ENCODE measurements at places on chromosomes 2 and 18.

GRCh38 chr18:56445422-56445821 is 193.0 kb downstream of the TXNL1 start:
- no peak for DNase-seq

GRCh38 chr2:64612575-64613195 is 41.0 kb downstream of the SERTAD2 start:
- DNase-seq: peak; percentile 5

GRCh38 chr2:94999431-94999883 is 26.1 kb upstream of the MAL start:
- no peak for DNase-seq

DNA sequence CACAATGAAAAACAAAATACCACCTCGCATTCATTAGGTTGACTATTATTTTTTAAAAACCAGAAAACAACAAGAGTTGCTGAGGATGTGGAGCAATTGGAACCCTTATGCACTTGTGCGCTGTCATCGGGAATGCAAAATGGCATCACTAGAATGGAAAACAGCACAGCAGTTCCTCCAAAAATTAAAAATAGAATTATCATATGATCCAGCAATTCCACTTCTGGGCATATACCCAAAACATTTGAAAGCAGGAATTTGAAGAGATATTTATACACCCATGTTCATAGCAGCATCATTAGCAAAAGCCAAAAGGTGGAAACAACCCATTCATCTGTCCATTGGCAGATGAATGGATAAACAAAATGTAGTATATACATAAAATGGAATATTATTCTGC is 11.9 kb upstream of the NMUR1 start:
- no peak for DNase-seq

DNA sequence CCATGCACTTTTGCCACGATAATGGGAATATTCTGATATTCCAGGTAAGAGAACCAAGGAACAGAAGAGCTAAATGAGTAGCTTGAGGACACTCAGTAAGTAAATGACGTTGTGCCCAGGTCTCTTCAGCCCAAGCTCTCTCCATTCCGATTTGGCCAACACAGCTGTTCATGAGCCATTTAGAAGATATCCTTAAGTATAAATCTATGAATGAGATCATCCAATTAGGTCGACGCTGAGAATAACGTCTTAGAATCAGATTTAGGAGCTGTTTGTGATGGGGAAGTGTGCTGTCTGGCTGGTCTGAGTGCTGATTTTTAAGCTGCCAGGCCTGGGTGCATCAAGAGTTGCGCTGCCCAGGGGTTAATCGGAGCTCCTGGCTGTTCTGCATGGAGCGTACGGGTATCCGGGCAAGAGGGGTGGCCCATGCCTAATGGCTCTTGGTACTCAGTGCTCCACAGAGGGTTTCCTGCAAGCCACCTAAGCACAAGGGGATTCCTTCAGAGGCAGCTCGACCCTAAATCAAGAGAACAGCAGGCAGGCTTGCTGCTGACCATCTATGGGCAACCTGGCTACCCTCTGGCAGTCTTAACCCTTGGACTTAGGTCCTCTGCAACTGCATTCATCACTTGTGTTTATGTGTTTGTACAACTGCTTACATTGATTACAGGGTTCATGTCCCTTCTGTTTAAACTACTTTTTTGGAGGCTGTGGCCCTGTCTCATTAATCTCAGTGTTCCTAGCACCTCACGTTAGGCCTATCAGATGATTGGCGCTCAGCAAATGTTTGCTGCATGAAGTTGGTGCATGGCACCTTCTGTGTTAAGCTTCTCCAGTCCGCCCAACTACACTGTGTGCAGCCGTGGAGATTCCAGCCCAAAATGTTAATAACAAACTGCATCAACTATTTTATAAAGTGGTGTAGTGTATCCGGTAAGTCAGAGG is 31.9 kb downstream of the SOX11 start:
- no peak for DNase-seq

GRCh38 chr2:221943076-221943810 is 355.6 kb downstream of the PAX3 start:
- DNase-seq: no peak

GRCh38 chr2:228841877-228842276 is 429.2 kb downstream of the PID1 start:
- no peak for DNase-seq

DNA sequence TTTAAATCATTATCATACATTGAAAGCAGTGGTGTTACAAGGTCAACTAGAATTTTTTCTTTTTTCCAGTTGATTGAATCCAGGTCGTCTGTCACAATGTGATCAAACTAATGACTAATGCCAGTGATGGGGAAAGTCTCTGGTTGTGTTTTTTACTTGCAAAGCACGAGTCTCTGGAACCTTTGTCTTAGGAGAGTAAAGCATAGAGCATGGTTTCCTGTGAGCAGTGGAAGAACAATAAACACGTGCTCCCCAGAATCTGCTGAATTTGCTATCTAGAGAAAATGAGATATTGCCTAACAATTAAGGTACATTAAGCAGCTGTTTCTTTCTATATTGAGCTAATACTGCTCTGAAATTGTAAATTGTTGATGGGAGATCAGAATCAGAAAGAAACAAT is 1332.4 kb upstream of the TMEFF2 start:
- no peak for DNase-seq

DNA sequence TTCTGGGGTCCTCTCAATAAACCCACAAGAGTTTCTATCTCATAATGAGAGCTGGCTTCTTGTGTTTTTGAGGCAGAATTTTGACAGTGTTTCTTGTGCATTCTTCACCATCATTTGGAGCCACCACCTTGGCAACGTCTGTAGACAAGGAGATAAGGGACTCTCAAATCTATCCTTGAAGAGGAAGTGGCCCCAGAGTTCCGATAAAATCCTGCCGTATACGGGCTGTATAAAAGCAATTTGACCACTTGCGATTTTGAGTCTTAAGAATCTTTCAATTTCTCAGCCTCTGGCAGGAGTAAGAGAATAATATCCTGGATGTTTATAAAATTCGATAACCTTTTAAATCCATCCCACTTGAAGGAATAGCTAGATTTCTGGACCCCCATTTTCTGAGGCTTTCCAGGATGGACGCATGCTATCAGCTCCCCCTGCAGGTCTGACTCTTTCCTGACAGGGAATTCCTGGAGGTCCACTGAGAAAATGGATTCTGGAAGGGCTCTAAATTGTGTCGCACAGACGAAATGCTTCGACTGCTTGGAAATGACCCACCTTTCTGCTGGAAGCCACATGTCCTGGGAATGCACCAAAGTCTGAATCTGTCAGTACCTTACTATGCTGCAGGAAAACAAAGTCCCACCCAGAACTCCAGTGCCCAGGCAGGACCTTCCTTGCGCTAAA is 54.1 kb downstream of the E2F6 start:
- no peak for DNase-seq

- no peak for DNase-seq
These were observed 1.4 kb upstream of the SOX11 start for GRCh38 chr2:5690718-5691220.

DNA sequence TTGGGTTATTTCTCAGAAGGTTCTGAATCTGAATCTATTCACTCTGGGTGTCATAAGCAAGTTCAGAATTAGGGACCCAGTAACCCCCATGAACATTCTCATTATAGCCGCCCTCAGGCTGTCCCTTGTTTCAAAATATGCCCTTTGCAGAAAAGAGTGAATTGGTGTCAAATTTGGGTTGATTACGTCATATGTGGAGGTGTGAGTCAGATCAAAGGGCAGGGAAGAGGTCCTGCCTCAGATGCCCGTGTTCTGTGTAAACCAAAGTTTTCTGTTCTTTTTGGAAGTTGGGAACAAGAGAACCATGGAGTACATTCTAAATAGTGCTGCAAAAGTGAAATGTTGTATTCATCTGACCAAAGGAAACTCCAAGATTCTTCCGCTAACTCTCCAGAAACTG is 5.8 kb downstream of the FAM110C start:
- no peak for DNase-seq

Measured in left forelimb (tissue), 1 donor.